Renal cortical epithelial cell (primary cell): ENCODE measurements at places on chromosomes 3 and 15. TPM values are rescaled to one million over a fixed set of nuclear protein-coding genes. Genes with fewer than 3 reads are reported as not detected.

DNA sequence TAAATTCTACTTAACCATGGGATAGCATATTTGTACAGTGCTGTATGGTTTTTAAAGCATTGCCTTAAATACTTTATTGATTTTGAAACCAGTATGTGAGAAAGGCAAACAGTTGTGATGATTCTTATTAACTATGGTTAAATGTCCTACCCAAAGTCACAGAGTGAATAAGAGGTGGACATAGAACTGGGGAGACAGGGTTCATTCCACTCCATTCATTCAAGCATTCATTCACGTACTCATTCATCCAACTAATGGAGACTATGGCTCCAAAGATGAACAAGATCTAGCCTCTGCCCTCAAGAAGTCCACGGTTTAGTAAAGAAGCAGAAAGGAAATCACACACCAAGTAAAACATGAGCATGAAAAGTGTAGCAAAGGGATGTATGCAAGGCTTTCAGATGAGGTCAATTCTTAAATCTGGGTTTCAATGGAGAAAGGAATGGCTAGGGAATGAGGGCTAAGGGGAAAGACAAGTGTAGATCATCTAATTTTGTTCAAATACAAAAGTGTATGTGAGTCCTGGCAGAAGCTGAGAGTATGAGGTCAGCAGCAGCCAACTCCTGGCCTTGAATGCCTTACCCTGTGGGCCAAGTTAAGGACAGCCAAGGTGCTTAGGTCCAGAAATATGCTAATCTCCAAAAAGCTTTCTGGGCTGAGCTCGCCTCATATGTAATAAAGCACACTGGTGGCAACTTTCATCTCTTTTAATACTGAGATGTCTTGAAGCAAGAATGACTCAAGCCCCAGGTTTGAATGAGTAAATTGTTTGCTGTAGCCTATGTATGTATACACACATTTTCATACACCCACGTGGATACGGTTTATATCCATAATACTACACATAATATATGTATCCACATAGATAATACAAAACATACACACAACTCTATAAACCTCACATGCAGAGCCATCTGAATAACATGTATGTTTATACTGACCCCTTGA lies 4.3 kb downstream of the TNIK start:
- no peak for DNase-seq

DNA sequence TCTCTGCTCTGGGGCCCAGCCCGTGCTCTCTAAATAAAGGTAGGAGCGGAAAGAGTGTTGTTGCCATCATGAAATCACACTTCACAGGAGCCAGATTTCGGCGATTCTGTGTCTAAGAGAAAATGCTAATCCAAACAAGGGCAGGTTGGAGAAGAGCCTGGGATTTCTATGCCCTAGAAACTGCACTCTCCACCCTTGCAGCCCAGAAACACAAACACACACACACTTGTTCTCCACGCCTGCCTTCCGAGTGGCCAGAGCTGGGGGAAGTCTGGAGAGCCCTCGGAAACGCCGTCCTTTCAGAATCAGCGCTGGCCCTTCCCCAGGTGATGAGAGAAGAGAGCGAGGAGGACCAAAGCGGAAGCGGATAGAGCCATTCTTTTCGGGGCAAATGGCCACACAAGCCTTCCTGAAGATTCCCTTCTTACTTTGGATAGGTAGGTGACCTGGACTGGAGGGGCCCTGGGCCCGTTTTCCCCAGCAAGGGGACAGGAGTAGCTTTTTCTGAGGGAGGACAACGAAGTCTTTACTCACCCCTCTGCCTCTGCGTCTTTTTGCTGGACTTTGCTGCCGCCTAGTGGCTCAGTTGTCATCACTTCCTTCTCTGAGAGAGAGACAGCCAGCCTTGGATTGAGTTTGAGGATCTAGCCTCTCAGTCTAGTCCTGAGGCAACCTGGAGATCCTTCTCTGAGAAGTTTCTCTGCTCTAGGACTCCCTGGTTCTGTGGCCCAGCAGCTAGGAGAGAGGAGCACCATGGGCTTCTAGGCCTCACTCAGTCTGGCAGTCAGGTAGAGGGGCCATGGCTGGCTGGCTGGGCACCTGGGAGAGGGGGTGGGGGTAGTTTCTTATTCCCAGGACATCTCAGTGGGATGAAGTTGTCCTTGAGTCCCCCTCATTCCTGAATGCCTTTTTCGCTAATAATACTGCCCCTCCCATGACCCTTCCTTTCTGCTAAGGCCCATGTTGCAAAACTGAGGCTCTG lies 37.7 kb downstream of the SENP8 start:
- peak; percentile 82 for DNase-seq

Gene PPARG
- 11.1 and 11.3 TPM in 2 replicates for total RNA-seq

DNA sequence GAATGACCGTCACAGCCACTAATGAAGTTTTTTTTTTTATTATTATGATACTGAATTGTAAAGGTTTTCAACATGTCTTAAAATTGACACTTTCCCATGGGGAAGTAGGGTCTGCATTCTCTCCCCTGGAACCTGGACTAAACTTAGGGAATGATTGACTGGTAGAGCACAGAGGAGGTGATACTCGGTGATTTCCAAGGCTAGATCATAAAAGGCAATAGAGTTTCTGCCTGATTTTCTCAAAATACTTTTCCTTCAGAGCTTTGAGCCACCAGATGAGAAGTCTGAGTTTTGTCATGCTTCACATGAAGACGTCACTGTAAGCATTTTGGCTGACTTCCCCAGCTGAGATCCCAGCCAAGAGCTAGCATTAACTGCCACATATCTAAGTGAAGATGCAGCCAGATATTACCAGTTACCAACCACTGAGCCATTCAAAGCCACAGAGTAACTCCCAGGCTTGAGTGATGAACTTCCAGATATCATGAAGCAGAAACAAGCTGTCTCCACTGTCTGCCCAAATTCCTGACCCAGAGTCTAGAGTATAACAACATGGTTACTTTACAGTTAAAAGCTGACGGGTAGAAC lies 105.8 kb downstream of the LSAMP start:
- no peak for DNase-seq

DNA sequence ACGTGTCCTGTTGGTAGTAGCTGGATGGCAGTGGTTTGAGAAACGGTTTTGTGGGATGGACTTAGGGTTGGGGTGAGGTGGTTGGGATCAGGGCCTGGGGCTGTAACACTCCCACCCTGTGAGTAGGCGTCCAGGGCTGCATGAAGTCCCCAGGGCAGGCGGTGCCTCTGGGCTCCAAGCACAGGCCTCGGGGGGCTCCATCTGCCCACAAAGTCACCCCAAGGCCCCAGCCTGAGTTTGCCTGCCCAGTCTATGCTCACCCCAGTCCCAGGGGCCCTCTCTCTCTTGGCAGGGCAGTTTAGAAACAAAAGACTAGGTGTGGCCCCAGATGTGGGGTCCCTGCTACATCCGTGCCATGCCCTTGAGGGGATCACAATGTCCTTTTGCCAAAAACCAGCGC lies 86.9 kb upstream of the PRR23E start:
- no peak for DNase-seq

Gene CACNA2D3
- 1.4 and 3.2 TPM in 2 replicates for total RNA-seq
